Stimulated activated CD8-positive, alpha-beta memory T cell treated with anti-CD3 and anti-CD28 coated beads, Interleukin-7, amount 100 ng/mL, for 1 hour (primary cell): ENCODE measurements at places on chromosomes 4 and X.

- no peak for DNase-seq
These were observed 71.6 kb downstream of the NEK1 start for GRCh38 chr4:169540774-169541173.

GRCh38 chrX:134747006-134747405 lies 88.7 kb upstream of the PLAC1 start:
- no peak for DNase-seq

DNA sequence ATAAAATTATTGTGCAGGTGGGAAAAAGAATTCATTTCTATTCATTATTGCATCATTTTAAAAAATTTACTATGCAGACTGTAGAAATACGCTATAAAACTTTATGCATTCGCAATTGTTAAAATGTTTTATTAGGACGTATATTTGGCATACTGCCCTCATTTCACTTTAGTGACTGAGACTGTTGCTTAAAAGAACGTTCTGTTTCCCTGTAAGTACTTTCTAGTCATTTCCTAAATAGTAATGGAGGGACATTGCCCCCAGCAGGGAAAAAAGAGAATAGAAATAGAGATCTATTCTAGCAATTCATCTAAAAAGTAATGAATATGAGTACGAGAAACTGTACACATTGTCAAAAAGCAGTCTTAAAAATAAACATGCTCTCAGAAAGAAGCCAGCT lies 1295.8 kb upstream of the TENM3 start:
- DNase-seq = no peak

- no peak for DNase-seq
These were observed 58.8 kb upstream of the ARHGAP36 start for GRCh38 chrX:130999360-130999759.

DNA sequence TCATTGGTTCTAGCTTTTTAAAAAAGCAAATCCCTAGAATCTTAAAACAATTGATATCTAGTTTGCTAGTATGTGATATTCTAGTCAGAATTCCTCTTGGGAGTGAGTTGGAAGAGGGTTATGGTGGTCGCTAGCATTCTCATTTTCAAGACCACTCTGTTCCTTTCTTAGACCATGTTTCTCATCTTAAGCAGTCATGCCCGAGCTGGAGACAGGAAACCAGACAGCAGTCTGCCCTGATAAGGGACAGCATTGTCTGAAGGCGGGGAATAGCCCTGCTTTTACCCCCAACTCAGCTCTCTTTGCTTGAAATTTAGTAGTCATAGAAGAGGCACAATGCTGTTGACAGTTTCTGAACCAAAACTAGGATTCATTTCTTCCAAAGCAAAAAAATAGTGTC lies 5.2 kb downstream of the KLF3 start:
- DNase-seq = no peak

GRCh38 chr4:96483308-96484030 lies 643.6 kb downstream of the PDHA2 start:
- DNase-seq = no peak

DNA sequence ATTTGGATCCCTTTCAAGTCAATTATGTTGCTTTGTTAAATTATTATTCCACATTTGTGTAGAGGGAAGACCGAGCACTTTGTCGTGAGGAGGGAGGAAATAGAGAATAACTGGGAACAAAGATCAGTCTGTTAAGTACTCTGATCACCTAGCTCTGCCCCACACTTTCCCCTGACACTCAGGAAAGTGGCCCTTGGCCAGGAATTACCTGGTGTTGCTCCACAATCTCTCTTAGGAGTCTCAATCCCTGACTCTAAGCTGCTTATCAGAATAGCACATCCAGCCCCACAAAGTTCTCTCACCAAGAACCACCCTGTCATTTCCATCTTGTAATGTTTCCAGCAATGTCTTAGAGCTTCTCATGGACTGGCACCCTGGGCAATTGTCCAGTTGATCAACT lies 83.8 kb upstream of the BMPR1B start:
- DNase-seq = no peak

GRCh38 chr4:5592272-5592671 lies 116.1 kb downstream of the EVC2 start:
- no peak for DNase-seq
